ENCODE measurements at places on chromosomes 12 and 14.
A peak's percentile ranks its signal among the peaks of the same experiment; 100 is the strongest.

- DNase-seq, result no peak
Observed at GRCh38 chr14:103318750-103319419, 15.2 kb upstream of the EIF5 start.

- no peak for DNase-seq
Observed at GRCh38 chr12:84641940-84642545, 270.6 kb downstream of the SLC6A15 start.

DNA sequence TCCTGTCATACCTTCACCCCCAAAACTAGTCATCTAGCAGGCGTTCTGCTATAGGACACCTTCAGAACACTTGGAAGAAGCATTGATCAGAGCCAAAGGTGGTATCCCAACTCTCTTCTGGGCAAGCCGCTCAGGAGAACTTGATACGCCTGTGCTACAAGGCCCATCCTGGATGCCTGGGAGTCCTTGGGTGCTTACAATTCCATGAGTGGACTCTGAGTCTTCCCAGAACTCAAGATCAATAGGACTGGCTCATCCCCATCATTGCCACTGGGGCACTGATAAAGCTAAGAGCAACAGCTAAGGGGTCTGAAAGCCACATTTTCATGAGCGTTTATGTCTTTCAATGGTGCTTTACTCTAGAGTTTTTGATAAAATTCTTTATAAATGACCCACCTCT is 1.9 kb downstream of the SPTB start:
- no peak for DNase-seq

- DNase-seq, result peak; percentile 36
Observed at GRCh38 chr14:90381999-90382451, 14.8 kb upstream of the CALM1 start.

- DNase-seq, result no peak
Observed at GRCh38 chr12:121278169-121279070, 18.1 kb downstream of the CAMKK2 start.

DNA sequence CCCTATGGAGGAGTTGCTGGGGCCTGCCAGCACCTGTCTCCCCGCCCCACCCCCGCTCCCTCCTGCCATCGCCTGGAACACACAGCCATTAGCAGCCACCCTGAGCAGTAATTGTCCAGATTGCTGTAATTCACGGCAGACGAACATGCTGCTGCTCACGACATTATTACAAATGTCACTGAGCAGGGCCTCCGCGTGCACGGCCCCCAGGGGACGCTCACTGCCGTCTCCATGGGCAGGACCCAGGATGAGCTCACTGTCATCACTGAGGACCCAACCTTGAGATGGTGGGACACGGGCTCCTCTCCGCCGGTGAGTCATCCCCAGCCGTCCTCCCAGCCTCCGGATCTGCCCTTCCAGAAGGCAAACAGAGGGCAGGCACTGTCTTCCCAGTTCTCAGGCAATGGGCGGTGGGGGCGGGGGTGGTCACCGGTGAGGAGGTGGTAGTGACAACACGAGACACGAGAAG is 100.4 kb downstream of the RFLNA start:
- DNase-seq, result no peak

- DNase-seq, result no peak
Observed at GRCh38 chr12:65511134-65511834, 232.8 kb downstream of the MSRB3 start.

GRCh38 chr14:54175298-54175942 is 218.8 kb upstream of the BMP4 start:
- DNase-seq, result peak; percentile 70

DNA sequence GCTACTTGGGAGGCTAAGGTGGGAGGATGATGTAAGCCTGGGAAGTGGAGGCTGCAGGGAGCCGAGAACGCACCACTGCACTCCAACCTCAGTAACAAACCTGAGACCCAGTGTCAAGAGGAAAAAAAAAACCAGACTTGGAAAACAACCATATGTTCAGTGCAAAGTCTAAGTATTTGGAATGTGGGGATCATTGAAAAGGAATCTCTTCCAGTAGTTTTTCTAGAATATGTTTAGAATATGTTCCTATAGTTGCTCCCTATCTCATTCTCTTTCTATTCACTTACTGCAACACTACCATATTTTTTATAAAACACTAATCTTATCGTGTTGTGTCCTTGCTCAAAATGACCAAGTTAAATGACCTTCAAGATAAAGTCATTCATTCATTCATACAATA is 423.5 kb upstream of the SOX5 start:
- DNase-seq, result no peak

GRCh38 chr12:124754491-124754890 is 109.2 kb downstream of the SCARB1 start:
- DNase-seq, result no peak

GRCh38 chr14:39988939-39989338 is 556.7 kb upstream of the FBXO33 start:
- peak; percentile 8 for DNase-seq

- DNase-seq, result peak; percentile 37
Observed at GRCh38 chr12:1776170-1776921, 44.0 kb upstream of the LRTM2 start.

GRCh38 chr12:93943780-93944179 is 204.6 kb upstream of the PLXNC1 start:
- DNase-seq, result peak; percentile 39

- no peak for DNase-seq
Observed at GRCh38 chr14:60002819-60003492, 83.0 kb downstream of the LRRC9 start.

DNA sequence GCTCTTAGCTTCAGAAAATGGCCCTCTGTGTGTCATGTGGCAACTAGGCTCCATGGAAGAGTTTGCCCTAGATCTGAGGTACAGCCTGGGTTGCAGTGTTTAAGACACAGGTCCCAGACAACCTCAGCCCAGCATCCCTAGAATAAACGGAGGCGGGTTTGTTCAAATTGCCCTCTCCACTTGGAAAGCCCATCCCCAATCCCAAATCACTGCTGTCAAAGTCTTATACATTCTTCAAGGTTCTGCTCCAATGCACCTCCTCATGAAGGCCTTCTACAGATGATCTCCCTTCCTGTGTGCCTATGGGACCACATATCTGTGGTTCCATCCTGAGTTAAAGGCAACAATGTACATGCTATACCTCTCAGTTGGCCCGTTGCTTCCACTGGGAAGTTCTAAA is 289.8 kb downstream of the DPF3 start:
- no peak for DNase-seq

DNA sequence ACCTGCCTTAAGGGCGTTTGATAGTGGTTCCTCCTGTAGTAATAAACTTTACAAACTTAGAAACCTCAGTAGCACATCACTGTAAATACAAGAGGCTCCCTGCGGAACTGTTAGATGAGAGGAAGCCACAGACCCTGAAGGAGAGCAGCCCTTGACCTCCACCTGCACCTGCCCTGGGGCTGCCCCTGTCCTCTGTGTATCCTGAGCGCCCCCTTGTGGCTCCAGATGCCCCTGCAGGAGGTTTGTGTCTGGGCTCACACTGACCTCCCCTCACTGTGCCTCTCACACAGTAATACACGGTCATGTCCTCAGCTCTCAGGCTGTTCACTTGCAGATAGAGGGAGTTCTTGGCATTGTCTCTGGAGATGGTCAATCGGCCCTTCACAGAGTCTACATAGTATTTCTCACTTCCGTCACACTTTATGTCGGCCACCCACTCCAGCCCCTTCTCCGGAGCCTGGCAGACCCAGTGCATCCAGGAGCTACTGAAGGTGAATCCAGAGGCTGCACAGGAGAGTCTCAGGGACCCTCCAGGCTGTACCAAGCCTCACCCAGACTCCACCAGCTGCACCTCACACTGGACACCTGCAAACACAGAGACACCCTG is 1059.8 kb downstream of the TMEM121 start:
- peak; percentile 21 for DNase-seq

DNA sequence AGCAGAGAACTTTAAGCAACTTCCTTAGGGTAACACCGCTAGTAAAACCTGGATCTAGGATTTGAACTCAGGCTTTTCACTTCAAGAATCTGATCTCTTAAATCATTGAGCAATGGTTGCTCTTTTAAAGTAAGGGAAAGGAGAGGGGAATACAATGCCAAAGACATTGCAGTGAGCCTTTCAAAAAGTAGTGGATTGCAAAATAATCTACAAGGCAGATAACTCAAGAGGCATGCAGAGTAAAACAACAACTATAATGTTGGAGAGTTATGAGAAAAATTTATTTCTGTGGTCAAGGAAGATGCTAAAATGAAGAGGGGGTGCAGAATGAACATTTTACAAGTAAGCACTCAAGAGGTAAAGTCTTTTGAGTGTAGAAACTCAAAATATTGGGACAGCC is 432.6 kb downstream of the C12orf50 start:
- DNase-seq, result no peak

GRCh38 chr12:52198454-52199215 is 6.8 kb upstream of the KRT80 start:
- no peak for DNase-seq

DNA sequence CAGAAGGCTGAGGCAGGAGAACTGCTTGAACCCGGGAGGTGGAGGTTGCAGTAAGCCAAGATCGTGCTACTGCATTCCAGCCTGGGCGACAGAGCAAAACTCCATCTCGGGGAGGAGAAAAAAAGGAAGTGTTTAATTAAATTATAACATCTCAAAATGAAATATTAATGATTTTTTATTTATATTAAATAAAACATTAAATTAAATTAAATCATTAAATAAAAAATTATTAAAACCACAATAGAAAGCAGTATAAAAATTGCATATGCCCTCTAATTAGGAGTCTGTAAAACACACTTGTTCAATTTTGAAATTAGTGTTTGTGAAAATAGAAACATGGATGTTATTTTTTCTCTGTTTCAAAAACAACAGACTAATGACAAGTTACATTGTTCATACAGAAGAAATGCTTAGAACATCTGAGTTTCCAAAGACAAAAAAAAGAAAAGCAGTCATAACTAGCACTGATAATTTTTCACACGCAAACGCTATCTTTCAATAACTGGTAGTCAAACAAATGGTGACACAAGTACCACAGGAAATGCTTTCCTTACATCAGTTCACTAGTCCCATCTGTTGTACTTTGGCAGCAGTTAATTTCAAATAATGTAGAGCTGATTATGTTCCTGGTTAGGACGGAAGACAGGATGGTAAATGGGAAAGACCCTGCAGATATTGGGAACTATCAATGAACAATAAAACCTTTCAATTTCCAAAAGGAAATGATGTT is 54.9 kb downstream of the HECTD4 start:
- DNase-seq, result no peak

- no peak for DNase-seq
Observed at GRCh38 chr14:66069830-66070541, 416.2 kb upstream of the CCDC196 start.

All from iPS-NIHi11 (cell line).